ENCODE measurements at places on chromosomes 4 and X.

DNA sequence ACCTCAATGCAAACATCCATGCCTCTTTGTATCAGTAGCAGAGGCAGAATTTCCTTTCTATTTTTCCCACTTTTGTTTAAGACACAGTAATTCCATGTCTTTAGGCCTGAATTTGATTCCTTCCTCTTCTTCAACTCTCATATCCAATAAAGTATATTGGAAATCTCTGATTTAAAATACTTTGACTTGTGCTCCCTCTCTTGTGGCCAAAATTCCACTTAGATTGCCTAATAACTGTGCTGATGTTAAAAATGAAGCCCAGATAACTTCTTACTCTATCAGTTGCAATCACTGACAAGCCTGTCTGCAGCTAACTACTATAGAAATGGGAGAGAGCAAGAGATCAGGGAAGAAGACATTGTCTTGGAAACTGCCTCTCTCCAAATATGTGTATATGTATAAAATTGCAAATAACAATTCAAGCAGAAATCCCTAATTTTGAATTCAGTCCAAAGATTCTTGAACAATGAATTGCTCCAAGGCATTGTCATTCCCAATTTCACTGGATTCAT, 163.5 kb upstream of the SPIN4 start:
- no peak for ATAC-seq

DNA sequence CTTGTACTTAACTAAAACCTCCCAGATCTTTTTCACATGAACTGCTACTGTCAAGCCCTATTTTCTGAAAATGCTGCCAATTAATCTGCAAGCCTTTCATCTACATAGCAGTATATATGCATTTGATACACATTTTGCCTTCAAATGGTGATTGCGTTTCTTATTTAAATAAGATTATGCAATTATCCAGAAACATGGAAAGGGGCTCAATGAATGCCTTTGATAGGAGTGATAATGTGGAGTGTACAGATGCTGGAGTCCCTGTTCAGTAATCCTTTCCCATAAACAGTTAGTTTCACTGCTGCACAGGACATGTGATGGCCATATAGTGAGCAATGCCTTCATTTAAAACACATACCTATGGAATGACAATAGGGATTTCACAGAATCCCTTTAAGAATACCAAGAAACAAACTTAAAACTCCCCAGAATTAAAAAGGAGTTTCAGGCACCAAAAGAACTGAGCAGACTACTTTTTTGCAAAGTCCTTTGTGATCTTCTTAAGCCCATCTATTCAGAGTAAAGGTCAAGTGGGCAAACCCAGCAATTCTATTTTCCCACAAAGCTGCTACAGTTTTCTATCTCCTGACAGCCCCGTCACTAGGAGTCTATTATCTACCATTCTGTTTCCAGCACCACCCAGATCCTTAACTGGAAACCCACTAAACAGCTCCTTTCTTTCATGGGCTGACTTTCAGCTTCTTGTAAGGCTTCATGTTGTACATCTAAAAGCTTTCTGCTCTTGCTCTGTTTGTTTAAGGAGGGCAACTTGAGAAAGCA, 120.3 kb downstream of the UNC5C start:
- no peak for ATAC-seq

GRCh38 chrX:39480963-39481362, 616.8 kb downstream of the BCOR start:
- no peak for ATAC-seq

DNA sequence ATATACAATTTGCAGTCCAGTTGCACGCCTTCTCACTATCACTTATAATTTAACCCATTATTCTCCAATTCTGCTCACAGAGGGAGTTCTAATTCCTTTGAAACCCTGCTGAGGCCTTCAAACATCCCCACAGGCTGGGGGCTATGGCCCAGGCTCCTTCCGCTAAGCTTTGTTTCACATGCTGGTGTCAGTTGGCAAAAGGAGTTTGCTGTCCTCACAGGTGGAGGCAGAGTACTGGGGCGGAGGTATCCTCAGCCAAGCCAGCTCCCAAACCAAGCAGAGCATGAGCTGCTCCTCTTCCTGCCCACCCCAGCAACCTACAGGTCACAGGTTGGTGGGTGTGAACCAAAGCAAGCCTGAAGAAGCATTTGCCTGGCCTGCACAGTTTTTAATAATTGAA, 21.5 kb downstream of the BTC start:
- no peak for ATAC-seq

- no peak for ATAC-seq
These were observed 513.8 kb upstream of the FAM241A start for GRCh38 chr4:111631215-111631999.

GRCh38 chr4:1177274-1178141, 5.1 kb upstream of the SPON2 start:
- ATAC-seq, result no peak

GRCh38 chr4:93018243-93018642, 714.5 kb downstream of the GRID2 start:
- no peak for ATAC-seq

- ATAC-seq, result no peak
These were observed 1275.3 kb upstream of the TENM3 start for GRCh38 chr4:180967936-180968335.

DNA sequence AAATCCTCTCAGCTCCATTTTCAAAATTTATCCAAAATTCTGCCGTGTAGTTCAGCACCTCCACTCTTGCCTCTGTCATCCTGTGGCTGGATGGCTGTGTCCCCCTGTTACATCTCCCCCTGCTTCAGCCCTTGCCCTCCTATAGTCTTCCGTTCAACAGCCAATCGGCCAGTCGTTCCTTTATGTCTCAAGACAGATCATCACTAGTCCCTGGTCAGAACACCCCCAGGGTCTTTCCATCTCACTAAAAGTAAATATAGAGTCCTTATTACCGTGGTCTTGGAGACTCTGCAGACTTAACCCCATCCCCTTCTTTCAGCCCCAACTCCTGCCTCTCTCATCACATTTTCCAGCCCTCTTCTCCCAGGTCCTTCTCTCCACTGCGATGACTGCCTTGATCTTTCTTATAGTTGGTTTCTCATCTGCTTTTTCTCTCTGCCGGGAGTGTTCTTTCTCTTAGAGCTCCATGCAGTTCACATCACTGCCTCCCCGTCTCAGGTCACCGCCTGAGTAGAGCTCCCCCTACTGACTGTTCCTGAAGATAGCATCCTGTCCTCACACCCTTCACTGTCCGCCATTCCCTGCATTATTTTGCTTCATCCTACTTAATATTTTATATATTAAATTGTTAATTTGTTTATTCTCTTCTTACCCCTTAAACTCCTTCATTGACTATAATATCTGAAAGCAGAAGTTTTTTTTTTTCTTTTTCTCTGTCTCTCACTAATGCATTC, 736.9 kb upstream of the MAGEB2 start:
- ATAC-seq, result no peak

GRCh38 chrX:87728024-87728423, 210.4 kb downstream of the KLHL4 start:
- ATAC-seq, result no peak

DNA sequence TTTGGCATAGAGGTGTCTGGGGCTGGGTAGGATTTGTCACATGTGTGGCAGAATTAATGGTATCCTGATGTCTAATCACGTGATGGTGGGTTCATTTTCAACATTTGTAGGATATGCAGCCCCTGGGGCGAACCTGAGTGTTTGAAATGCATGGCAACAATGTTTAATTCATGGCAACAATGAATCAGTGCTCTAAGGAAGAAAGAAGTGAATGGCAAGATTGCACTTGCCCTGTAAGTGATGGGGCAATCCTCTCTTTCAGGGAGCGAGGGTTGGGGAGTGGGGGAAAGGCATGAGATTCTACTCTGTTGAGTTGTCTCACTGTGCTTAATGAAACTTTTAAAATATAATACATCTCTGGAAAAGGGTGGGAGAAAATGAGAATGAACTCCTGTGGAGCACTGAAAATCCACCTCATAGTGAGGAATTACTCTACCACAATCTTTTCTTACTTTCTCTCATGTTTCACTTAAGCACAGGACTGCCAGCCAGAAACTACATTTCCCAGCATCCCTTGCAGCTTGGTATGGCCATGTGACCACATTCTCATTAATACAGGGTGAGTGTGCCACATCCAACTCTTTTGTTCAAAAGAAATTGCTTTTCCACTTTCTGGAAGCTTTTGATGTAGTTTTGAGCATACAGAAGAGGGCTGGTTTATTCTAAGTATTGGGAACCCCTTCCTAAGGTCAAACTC, 64.0 kb upstream of the PGM2 start:
- ATAC-seq, result no peak

DNA sequence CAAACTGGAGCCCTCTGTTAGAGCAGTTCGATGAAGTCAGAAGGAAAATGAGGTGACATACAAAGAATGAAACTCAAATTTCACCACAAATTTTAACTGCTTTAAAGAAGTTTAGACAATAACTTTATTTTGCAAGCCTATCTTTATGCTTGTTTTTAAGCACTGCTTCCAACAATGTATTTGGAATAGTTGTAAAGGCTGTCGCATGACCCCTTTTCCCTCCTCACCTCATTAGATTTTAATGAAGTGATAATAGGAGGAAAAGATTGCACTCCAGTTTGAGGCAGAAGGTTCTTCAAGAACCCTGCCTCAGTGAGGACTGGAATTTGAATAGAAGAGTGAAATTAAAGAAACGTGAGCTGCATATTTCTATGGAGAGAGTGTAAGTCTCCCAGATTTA, 386.1 kb upstream of the NR3C2 start:
- no peak for ATAC-seq

- ATAC-seq, result no peak
These were observed 411.5 kb upstream of the FTHL17 start for GRCh38 chrX:31483336-31483735.

- no peak for ATAC-seq
These were observed 56.3 kb upstream of the HPSE start for GRCh38 chr4:83390944-83391343.

Measured in activated CD4-positive, CD25-positive, alpha-beta regulatory T cell treated with anti-CD3 and anti-CD28 coated beads, Interleukin-2, amount 50 U/mL, for 24 hours (primary cell).